Activated naive CD4-positive, alpha-beta T cell treated with anti-CD3 and anti-CD28 coated beads for 36 hours (primary cell): ENCODE measurements at places on chromosomes 12 and 14. TPM values are rescaled to one million over a fixed set of nuclear protein-coding genes. Genes with fewer than 3 reads are reported as not detected.

DNA sequence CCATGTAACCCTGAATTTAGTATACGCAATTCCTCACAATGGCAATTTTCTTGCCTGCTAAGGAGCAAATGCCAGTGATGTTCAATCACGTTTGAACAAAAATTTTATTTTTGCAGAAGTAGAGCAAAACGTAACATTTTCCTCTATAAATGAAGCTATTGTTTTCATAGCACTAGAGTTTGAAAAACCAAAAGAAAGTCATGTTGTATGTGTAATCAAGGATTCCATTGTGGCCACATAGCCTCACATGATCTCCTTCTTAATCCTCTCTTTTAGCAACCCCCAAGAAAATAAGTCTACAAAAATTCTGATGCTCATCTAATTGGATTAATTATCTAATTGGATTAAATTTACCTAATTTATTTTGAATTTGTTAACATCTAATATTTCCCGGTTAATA, 1217.4 kb upstream of the FLRT2 start:
- DNase-seq, result no peak

GRCh38 chr12:111546758-111547383, 52.2 kb downstream of the ATXN2 start:
- DNase-seq, result peak; percentile 54

DNA sequence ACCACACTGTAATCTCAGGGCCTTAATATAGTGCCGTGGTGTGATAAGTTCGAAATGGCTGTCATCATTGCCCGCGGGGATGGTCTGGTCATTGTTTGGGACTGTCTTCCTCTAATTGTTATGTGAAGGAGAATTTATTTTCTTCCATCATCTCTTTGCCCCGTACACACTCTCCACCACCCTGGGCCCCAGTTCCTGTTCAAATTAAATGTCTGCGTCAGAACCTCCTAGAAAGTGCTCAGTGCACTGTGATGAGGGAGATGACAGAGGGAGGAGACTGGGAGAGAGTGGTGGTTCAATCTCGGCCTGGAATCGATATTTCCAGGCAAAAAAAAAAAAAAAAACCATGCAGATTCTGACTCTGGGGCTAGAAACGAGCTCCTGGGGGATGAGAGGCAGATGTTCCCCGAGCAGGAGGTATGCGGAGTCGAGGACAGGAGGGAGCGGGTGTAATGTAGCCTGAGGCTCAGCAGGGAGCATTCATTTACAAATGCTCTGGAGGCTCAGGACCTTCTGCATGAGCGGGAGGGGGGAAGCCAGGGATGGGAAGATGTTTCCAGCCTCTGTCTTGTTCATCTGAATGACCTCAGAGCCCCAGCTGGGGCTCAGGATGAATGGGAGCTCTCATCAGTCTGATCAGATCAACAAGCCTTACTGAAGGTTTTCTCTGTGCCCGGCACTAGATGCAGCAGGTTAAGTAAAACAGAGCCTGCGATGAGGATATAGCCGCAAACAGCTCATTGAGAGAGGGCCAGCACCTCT, 219.5 kb downstream of the TBX5 start:
- no peak for DNase-seq

- DNase-seq, result no peak
Observed at GRCh38 chr12:50934981-50935807, 17.1 kb upstream of the HIGD1C start.

GRCh38 chr12:44930972-44931600, 55.0 kb upstream of the NELL2 start:
- no peak for DNase-seq

DNA sequence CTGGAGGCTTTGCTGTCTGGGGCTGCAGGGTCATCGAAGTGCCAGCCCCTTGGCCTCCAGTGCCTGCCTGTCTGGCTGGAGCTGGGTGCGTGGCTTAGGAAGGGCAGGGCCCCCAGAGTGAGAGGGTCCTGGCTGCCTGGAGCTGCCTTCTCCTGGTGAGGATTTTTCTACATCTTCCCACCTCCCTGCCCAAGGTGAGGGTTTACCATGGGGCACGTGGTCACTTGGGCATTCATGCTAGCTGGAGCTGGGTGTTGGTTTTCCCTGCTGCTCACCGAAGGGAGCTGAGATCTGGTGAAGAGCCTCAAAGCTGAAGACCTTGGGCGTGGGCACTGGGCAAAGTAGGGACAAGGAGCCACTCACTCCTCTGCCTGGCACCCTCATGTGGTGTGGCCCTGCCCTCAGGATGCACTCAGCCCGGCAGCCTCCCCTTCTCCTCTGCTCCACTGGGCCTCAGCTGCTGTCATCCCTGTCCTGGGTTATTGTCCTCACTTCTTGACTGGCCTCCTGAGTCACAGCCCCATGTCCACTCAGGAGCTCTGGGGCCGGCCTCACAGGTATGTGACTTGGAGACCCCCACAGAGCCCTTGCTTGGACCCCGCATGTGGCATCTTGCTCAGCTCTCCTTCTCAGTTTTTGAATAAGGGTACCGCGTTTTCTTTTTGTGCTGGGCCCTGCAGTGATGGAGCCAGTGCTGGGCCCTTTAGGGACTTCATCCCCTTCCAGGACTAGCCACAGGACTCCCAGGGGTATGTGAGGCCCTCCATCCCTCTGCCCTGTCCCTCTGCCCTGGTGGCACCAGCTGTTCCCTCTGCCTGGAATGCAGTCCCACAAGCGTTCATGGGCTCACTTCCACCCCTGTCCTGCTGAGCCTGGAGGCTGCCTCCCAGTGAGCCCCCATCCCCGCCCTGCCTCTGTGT, 1.6 kb downstream of the CEP170B start:
- no peak for DNase-seq

The PPP4R4 gene
- total RNA-seq, result 13.9 TPM
